Keratinocyte (primary cell): ENCODE measurements at places on chromosomes 7 and 10.

GRCh38 chr7:87512906-87513305 is 37.4 kb upstream of the ABCB4 start:
- DNase-seq, result no peak

DNA sequence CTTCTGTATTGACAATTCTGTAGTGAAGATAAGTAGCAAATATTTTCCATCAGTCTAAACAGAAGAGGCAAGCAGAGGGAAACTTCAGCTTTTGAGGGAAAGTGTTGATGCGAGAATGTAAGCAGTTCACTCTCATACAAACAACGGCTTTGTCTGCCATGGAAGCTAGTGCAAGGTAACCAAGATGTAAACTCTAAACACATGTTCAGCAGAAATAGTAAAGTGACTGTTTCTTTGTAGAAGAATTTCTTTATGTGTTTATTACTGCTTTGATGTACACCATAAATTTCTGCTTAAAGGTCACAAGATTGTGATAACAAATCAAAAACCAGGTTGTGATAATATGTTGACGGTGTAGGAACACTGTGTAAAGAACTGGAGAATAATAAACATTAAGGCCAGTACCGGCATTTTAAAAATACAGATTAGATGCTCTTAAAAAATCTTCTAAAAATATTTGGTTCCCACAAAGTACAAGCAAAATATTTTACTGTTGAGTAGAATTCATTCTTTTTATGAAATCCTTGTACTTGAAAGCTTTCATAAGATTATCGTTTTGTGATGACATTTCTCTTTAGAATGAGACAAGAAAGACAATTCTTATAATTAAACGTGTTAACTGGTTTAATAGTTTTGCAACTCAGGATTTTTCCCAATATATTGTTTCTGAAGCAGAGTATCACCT is 34.2 kb downstream of the SEMA3C start:
- no peak for DNase-seq

- no peak for DNase-seq
These were observed 254.9 kb upstream of the NPY start for GRCh38 chr7:24029068-24029467.

DNA sequence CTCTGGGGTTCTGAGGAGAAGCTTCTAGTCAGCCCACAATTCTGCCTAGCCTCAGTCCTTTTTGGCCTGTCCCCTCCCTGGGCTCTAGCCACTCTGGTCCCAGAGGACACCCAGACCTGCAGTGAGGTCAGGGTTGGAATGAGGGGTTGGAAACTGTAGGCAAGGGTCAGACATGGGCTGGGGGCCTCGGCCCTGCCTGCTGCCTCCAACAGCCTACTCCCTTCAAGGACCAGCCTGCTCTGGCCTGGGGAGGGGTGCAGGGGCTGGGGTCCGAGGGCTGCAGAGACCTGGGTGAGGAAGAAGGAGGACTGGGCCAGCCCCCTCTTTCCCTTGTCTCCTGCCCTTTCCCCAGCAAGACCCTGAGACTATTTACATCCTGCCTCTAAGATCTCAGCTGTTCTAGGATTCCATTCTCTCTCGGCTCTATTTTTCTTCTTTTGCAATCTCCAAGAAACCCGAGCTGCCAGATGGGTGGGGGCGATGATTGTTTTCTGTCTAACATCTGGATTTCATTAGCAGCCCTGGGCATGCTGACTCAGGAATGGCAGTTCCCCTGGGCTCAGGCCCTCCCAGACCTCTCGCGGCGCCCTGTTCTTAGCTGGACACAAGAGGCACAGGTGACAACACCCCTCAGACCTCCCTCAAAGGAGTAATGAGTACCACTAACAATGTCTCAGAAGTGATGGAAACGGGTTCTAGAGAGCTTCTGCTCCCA is 23.1 kb downstream of the ZCCHC24 start:
- no peak for DNase-seq

DNA sequence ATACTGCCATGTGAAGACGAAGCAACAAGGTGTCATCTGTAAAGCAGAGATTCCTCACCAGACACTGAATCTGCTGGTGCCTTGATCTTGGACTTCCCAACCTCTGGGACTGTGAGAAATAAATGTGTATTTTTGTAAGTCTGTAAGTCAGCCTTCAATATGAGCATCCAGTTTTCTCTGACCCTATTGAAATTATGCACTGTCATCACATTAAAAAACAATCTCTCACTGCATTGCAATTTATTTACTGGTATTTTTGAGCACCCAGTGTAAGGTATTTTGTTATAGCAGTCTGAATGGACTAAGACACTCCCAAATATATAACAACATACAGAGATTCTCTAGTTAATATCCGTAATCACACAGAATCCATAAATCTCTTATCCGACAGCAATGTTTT is 77.5 kb upstream of the CDK6 start:
- DNase-seq, result no peak

DNA sequence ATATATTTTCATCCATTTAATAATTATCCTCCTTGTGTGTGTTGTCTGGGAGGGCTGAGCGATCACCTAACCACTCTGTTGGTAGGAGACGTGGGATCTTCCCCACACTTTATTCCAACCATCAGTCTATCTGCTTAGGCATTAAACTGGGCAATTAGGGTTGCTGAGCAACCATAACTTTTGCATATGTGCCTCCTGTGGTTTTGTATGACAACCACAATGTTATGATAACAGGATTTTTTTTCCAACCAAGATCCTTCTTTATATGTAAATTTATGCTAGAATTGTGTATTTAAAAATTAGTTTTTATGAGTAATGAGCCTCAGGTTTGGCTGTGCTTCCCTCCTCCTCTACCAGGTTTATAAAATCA is 495.0 kb upstream of the MGMT start:
- no peak for DNase-seq

- no peak for DNase-seq
These were observed 46.0 kb downstream of the INSIG1 start for GRCh38 chr7:155343661-155344121.

DNA sequence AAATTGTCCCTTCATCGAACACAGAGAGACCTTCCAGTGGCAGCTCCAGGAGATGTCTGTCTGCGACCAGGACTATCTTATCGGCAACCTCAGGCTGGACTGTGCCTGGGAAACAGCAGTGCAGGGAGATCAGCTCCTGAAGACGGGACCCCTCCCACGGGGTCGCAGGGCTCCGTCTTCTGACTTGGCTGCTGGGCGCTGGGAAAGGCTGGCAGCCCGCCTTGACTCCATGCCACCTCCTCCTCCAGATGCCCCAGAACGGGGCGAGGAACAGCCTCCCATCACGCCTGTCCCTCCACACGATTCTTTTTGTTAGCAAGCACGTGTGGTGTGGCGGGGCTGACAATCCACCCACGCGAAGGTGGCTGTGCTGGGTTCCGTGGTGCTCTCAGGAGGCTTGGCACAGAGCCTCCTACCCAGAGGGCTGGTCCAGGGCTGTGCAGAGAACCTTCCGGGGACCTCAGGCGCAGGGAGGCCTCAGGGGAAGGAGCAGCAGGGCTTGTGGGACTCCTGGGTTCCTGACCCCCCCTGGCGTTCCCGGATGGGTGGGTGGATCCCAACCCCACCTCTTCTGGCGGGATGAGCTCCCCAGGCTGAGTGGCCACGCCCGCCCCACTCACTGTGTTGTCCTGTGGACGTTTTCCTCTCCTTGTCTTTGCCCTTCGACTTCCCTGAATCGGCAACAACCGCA is 47.6 kb upstream of the NKX6-2 start:
- no peak for DNase-seq

DNA sequence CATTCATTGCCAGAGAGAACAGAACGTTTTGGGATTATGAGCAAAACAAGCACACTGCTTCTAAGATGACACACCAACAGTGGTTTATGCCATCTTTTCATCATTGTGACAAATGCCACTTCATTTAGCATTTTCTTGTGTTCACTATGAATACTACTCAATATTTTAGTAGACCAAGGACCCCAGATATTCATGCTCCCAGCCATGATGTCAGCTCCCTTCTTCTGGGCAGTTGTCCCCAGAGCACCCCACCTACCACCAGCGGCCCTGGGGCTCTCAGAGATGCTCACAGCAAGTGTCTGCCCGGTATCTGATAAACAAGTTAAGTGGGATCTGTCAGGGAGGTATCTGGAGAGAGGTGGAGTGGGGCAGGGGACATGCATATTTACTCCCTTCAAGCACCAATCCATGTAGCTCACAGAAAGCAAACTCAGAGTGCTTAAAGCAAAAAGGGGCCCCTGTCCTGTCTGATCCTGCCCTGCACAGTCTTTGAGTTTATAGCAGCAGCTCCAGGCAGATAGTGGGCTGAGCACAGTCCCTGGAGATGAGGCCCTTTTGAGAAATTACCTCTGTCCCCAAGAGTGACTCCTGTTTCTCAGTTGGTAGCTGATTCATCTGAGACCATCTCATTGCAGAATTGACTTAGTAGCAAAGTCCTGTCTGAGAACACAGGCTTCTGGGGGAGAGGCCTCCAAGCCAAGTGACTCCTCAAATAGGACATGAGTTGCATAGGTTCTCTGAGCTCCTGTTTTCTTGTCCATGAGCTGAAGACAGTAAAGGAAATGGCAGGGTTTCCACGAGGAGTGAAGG is 281.8 kb upstream of the KLF6 start:
- no peak for DNase-seq

DNA sequence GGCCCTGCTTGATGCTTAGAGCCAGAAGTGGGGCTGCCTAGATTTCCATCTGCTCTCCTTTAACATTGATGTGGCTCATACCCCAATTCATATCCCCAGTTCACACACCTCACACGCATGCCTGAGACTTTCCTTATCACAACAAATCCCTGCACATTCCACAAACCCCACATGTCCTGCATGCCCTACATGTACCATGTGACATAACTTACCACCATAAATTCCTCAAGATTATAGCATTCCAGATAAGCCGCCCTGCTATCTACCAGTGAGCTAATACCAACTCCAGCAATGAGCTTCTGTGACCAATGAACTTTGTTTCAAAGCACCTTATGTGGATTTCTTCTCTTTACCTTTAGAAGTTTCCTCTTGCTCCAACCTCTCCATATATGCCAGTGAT is 104.7 kb upstream of the RAB11FIP2 start:
- no peak for DNase-seq

GRCh38 chr10:101033276-101033675 is 2.2 kb downstream of the SFXN3 start:
- no peak for DNase-seq

- DNase-seq, result no peak
These were observed 24.7 kb downstream of the LSMEM1 start for GRCh38 chr7:112505495-112505894.

- DNase-seq, result no peak
These were observed 458.6 kb downstream of the INHBA start for GRCh38 chr7:41244246-41244645.

GRCh38 chr10:132714096-132714985 is 71.6 kb downstream of the NKX6-2 start:
- DNase-seq, result no peak

DNA sequence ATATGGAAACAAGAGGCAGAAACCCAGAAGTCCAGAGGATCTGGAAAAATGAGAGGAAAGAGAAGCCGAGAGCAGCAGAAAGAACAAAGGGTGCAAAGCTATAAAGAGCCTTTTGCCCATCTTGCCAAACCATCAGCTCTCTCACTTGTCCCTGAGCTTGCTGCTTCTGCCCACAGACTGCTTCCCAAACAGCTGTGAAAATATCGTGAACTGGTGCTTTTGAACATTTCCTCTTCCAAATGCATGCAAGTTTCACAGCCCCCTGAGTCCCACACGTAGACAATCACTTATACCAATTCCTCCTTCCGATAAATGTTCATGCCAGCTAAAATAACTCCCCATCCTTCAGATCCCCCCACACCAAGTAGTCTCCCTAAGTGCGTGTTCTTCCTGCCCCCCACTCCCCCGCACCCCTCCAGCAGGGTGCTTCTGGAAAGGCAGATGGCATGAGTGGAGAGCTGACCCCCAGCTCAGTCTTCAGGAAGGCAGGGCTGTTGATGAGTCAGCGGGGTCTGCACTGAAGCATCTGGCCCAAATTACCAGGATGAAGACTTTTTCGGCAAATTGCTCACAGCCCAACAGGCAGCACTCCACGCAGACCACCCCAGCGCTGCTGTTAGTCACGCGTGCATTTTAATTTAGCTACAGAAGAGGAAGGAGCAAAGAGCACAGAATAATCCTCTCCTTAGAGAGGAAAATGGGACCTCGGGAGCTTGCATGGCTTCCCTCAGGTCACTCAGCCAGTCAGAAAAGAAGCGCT is 76.1 kb upstream of the KCNMA1 start:
- DNase-seq, result no peak

DNA sequence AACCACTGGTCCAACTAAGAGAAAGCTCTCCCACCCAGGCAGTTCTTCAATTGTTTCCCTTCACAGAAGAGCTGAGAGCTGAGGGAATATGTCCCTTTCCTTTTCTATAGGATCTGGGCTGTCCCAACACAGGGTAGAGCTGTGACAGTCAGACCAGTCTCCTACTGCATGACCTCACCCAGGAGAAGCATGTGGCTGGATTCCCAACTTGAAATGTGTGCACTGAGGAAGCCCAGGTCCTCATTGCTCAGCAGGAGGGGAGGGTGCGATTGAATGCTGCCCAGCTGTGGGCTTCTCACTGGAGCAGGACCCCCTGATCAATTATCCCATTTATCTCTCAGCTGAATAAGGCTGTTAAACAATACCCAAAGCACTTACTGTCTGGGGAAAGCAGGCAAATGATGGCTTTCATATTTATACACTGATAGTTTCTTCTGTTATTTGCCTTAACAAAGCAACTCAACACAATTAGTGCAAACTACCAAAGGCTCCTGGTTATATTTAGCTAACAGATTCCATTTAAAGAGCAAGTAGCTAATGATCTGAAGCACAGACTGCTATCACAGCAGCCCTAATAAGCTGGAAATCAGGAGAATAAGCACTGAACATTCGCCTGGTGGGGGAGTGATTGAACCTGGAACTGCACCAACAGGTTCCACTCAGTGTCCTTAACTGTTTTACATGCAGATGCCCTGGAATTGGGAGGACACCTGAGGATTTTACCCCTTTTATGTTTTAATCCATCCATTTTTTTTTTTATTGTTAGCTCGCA is 508.8 kb downstream of the CCSER2 start:
- DNase-seq, result no peak

DNA sequence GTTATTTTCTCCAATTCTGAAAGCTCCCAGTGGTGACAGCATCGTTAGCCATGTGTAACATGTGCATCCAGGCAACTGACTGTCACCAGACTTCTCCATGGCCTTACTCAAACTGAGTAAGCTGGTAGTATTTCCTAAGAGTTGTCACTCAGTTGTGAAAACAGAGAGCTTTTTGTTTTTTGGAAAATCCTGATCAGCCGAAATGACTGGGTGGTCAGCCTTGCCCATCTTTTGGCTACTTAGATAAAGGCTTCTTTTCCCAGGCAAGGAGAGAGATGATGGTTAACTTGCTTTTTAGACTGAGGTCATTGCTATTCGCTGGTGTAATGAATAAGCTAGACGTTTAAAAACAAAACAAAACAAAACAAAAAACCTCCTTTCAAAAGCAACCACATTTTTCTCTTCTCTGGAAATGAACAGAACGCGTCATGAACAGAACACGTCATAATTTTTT is 159.5 kb upstream of the KLF14 start:
- DNase-seq, result no peak

DNA sequence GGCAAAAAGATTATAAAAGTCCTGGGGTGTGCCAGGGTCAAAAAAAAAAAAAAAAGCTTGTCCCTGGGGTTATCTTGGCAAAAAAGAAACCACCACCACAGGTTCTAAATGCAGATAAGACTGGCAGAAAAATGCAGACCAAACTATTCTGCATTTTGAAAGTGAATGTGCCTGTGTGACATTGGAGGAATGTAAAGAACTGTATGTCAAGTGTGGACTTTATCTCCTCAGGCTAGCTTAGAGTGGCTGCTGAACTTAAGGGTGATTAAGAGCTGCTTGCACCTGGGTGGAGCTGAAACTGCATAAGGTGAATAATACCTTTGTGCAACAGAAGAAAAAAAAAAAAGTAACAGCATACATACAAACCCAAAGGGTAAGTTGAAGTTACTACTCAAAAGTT is 1.3 kb upstream of the NAPEPLD start:
- DNase-seq, result no peak

GRCh38 chr7:114784177-114784576 is 137.7 kb upstream of the MDFIC start:
- DNase-seq, result no peak
